ENCODE measurements at places on chromosomes 2 and 18.

DNA sequence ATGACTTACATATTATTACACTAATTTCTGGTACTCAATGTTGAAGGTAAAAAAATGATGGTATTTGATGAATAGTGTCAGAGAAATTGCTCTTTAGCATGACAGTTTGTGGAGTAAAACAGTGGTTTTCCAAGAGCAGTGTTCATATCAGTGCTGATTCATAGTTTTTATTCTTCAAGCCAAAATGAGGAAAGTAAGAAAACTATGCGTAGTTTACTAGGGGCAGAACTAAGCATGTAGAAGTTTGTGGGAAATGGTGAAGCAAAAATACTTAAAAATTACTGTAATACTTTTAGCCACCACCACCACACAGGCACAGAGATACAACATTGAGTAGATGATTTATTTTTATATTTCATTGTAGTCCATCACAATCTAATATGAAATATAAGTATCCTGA is 137.3 kb downstream of the ZNF804A start:
- DNase-seq, result no peak

GRCh38 chr18:11115276-11115675 is 34.1 kb downstream of the PIEZO2 start:
- DNase-seq, result no peak

DNA sequence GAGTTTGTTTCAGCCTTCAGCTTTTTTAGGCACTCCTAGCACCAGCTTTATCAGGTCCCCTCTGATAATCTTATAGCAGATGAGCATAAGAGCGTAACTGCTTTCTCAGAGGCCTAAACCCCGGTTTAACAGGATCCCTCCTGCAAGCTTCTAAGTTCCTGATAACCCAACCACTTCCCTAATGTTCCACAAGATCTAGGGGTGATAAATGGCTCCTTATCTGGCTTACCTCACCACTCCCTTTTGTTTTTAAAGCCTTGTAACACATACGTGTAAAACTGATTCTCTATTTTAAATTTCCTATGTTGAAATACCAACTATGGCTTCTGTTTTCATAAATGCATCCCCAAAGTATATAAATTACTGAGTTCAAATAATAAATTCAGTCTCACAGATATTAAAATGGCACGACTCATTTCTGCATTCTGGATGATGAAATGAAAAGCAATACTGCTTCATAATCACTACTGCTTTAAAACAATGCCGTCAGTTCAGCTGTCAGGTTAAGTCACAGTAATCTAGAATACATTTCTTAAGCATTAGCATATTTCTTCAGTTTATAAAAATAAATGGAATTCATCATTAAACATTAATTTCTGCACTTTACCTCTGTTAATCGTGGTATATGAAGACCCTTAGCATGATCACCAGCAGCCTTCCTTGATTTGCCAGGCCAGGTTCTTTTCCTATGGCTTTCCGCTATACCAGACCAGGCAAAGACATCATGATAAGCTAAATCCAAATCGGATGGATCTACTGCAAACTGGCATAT is 126.3 kb downstream of the C2orf74 start:
- DNase-seq, result no peak

DNA sequence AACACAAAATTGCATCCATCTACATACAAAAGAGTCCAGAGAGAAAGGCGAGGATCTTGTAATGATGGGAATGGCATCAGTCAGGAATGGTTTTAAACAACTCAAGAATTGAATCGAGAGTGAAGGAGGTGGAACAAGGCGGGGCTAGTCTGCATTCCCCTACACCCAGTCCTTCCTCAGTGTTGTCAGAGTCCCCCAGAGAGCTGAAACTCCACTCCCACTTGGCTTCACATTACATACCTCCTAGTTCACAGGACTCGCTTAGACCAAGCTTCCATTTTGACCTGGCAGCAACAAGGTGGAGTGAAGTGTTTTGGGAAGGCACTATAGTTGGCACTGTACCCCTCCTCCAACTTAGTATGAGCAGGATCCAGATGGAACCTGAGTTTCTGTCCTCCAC is 1273.5 kb upstream of the CRIM1 start:
- no peak for DNase-seq

DNA sequence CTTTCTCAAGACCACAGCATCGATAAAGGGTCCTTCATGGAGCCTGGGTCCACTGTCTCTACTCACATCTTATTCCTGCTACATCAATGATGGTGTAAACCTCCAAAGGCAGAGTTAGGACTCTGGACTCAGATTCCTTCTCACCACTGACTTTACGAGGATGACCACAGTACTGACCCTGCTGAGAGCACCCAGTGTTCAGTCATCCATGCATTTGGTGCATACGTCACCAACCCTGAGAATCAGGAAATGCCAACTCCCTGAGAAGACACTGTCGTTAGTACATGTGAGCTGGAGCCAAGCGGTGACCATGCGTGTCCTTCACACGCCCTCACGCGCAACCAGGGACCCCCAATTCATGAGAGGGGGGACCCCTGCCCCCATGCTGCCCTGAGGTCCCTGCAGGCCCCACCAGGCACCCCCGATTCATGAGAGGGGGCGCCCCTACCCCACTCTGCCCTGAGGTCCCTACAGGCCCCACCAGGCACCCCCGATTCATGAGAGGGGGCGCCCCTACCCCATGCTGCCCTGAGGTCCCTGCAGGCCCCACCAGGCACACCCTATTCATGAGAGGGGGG is 178.4 kb upstream of the TPO start:
- no peak for DNase-seq

DNA sequence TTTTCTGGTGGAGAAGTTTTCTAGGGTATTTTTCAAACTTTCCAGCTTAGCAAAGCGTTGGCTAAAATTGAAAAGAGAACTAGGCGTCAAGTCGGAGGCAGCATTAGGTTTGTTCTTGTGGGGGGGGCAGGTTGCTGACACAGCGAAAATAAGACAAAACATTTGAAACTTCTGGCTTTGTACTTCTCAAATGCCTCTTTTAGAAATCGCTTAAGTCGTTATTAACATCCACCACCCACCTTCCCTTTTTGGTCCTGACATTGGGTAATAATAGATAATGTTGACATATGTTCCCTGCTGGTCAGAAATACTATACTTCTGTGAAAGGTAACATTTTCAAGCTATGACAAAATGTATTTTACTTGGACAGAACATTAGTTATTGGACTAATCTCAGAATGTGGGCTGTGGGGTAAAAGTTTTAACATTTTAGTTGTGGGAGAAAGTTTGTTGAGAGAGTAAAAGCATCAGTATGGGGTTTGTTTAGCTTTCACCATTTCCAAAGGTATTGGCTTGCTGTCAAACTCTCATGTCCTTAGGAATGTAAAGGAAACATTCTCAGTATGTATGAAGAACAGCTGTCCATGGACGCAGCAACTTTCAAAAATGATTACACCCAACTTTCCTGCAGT is 88.1 kb upstream of the ZEB2 start:
- DNase-seq, result no peak

GRCh38 chr2:180842461-180842860 is 137.9 kb upstream of the UBE2E3 start:
- no peak for DNase-seq

DNA sequence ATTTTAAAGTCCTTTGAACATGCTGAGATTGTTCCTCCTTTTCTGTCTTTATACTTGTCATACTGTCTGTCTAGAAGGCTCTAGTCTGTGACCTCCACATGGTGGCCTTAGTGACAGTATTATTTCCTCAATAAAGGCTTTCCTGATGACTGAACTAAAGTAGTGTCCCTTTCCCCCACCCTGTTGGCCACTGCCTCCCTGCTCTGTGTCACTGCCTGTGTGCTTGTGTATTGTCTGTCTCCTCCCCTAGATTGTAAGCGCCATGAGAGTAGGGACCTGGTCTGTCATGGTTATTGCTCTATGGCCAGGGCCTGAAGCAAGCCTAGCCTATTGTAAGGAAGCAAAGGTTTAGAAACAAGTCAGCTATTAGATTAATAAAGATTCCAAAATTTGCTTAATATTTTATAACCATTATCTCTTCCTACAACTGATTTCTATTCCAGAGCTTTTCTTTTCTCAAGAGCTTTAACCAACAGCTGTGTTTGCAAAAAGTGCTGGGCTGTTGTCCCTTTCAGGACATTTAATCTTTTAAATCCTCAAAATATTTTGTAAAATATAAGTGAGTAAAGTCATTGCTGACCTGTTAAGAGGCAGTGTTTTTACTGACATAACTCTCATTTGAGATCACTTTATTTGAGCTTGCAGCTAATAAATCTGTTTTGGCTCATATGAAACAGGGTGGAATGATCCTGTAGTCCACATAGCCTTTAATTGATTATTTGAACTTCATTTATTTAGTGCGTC is 35.5 kb downstream of the DIS3L2 start:
- DNase-seq, result no peak

DNA sequence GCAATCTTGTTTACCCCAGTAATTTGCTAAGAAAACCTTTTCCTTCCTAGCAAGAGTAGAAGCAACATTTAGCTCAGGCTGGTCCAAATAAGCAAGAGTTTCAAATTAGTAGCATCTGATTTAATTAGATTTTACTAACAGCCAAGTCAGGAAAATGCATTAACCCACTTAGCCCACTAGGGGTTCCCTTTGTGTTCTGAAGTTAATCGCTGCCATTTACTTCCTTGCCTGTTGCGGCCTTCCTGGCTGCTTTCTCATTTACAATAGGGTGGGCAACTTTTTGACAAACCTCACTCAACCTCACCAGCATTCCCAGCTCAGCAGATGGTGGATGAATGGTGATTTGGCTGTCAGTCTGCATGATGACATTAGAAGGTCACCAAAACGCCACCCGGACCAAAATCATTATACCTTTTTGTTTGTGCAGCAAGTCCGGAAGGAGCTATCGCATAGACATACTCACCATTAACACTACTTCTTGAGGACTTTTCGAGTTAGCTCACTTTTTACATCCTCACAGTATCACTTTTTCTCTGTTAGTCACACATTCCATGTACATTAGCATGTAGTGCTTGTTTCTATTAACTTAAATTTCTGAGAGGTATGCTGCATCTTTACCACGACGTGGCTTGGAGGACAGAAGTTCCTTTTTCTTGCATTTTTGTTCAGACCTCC is 101.5 kb upstream of the SETBP1 start:
- no peak for DNase-seq

- DNase-seq, result no peak
These were observed 22.8 kb upstream of the ERMN start for GRCh38 chr2:157348291-157348921.

- no peak for DNase-seq
These were observed 26.7 kb downstream of the ZEB2 start for GRCh38 chr2:144493027-144493809.

DNA sequence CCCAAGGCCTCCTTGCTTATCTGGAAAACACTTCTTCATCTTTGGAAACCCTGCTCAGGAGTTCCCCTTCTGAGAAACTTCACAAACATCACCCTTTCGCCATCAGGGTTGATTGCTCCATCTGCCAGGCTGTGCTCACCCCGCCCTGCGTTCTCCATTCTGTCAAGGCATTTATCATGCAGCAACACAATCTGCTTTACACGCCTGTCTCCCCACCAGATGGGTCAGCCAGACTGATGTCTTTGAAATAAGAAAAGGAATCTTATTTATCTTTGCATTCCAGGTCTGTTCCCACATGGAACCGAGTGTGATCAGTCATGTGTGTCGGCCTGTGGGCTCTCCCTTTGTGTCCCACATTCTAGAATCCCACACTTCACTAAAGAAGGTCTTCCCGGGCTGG is 110.0 kb upstream of the ARL4C start:
- DNase-seq, result no peak

DNA sequence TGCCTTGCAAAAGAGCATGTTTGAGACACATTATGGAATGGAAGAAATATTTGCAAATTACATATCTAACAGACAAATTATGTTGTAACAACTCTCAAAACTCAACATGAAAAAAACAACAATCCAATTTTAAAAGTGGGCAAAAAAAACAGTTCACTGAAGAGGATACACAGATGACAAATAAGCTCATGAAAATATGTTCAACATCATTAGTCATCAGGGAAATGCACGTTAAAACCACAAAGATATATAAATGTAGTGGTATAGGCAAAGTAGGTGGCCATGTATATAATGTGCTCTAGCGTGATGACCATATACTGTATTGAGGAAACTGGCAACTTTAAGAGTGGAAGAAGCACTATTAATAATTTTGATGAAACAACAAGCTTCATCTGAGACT is 220.1 kb downstream of the IRS1 start:
- DNase-seq, result no peak

DNA sequence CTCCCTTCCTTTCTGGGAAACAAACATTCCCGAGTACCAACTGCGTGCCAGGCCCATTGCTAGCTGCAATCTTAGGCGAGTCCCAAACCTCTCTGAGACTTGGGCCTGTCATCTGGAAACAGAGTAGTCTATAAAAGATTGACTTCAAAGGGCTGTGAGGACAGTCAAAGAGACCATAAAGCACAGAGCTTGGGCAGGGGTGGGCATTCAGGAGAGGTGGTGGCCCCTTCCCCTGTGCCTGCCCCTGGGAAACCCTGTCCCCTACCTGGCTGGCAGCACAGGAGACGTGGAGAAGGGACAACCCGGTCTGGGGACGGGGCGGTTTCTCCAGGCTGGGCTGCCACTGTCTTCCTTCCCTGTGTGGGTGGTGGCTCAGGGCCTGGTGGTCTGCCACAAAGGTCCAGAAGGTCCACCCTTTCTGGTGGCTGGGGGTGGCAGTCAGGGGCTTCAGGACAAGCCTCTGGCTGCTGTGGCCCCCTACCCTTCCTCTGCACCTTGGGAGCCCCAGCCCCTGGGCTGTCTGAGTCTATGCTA is 33.9 kb upstream of the FOSL2 start:
- no peak for DNase-seq

GRCh38 chr2:49261781-49262180 is 107.5 kb upstream of the FSHR start:
- no peak for DNase-seq

- no peak for DNase-seq
These were observed 63.2 kb upstream of the SPAG16 start for GRCh38 chr2:213220967-213221603.

DNA sequence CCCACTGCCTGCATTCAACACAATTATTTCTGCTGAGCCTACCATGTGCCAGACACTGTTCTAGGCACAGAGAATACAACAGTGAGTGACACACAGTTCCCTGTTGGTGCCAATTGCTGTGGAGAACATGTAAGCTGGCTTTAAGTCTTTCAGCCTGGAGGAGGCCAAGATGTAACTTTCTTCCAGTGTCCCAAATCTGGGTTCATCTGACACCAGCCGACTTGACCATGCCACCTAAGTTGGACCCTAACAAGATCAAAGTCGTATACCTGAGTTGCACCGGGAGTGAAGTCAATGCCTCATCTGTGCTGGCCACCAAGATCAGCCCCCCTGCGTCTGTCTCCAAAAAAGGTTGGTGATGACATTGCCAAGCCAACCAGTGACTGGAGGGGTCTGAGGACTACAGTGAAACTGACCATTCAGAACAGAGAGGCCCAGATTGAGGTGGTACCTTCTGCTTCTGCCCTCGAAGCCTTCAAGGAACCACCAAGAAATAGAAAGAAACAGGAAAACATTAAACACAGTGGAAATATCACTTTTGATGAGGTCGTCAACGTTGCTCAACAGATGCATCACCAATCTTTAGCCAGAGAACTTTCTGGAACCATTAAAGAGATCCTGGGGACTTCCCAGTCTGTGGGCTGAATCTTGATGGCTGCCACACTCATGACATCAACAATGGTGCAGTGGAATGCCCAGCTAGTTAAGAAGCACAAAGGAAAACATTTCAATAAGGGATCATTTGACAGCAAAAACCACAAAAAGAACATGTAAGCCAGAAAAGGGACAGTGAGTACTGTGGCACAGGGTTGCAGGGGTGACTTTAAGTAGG is 6.3 kb downstream of the TRABD2A start:
- no peak for DNase-seq
